ENCODE measurements at places on chromosomes 1 and 21.

- DNase-seq, result no peak
Observed at GRCh38 chr1:183278739-183279591, 92.9 kb downstream of the LAMC2 start.

GRCh38 chr21:15943009-15943666, 213.4 kb downstream of the USP25 start:
- no peak for DNase-seq

DNA sequence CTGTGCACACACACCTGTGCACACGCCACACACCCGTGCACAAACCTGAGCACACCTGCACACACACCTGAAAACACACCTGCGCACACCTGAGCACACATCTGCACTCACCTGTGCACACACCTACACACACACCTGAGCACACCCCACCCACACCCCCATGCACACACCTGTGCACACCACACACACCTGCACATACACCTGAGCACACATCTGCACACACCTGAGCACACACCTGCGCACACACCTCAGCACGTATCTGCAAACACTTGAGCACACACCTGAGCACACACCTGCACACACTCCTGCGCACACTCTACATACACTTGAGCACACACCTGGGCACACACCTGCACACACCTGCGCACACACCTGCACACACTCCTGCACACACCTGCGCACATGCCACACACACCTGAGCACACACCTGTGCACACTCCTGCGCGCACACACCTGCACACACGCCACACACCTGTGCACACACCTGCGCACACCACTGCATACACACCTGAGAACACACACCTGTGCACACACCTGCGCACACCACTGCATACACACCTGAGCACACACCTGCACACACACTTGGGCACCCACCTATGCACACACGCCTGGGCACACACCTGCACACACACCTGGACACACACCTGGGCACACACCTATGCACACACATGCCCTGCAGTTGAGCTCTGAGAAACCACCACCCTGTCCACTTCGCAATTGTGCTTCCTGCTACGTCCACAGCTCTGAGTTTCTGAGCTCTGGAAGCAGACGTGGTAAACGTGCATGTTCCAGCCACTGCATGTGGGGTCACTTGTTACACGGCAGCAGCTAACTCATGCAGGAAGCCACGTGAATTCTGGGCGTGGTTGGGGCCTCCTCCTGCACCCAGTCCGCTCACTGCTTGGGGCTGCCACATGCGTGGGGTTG, 8.0 kb upstream of the C1orf159 start:
- DNase-seq, result peak; percentile 42

- no peak for DNase-seq
Observed at GRCh38 chr1:186858923-186859322, 30.2 kb downstream of the PLA2G4A start.

DNA sequence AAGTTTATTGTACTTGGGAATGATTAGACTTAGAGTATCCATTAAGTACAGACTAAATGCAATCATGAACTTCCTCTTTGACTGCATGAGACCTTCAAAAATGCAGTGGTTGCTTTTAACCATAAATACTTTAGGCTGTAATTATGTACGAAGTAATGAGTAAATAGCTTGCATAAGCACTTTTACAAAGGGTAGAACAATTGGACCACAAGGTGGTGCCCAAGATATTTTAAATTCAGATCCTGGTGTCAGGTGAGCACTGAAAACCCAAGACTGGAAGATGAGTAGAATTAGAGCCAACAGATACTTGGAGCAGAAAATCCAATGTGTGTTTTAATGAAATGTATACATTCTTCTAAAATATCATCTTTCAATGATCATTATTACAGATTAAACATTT, 43.4 kb upstream of the RHOU start:
- DNase-seq, result no peak

DNA sequence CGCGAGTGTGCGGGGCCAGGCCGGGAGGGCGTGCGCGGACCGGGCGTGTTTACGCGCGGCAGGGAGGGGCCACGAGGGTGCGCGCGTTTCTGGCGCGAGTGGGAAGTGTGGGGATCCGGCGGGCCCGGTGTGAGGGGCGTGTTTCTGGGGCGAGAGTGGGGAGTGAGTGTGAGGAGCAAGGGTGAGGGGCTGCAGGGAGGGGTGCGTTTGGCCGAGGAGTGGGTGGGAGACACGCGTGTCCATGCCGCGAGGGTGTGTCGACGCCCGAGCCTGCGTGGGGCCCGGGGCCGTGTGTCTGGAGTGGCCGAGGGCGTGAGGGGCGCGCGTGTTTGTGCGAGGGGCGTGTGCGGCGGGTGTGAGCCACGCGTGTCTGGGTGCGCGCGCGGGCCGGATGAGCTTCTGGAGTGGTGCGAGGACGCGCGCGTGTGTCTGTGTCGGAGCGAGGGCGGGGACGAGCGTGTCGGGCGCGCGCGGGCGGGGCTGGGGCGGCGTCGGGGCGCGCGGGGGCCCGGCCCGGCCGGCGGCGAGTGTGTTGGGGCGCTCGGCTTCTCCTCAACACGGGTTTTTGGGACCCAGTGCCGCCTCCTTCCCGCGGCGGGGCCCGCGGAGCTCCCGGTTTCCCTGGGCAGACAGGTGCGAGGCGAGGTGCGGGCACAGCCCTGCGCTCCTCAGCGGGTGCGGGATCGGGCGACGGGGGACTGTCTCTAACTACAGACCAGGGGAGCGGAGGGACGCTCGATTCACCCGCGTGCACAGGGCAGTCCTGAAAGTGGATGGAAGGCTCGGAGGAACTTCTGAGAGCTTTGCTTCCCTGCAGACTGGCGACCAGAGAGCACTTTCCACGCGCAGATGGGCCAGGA, 65.8 kb upstream of the VAMP3 start:
- no peak for DNase-seq

GRCh38 chr1:234498448-234499118, 19.6 kb upstream of the TARBP1 start:
- no peak for DNase-seq

DNA sequence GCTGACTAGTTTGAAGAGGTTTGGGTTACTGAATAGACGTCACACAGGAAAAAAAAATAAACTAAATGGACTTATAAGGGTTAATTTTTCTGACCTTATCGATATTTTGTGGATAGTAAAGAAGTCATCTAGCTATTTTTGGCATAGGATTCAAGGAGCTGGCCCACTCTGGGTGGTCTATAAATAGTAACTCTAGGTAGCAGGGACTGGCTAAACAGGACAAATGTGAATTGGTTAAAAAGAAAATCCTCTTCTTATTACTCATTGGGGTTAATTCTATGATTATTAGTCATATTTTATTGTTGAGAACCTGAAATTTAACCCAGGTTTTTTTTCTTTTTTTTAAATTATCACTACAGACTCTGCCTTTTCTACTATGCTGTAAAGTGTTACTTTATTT, 61.7 kb downstream of the ATF6 start:
- DNase-seq, result no peak

DNA sequence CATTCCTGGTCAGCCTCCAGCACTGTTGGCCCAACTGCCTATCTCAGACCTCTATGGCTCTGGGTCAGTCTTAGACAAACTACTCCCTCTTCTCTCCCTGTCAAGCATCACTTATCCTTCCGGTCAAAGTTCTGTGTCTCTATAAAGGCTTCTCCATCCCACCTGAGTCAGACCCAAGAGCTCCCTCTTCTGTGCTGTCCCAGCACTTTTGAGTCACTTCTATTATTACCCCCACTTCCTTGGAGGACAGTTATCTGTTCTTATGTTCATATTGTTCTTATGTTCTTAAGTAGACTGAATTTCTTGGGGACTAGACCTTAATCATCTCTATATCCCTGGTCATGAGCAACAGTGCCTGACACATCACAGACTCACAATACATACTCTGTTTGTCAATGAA, 29.2 kb upstream of the IL10 start:
- DNase-seq, result no peak

DNA sequence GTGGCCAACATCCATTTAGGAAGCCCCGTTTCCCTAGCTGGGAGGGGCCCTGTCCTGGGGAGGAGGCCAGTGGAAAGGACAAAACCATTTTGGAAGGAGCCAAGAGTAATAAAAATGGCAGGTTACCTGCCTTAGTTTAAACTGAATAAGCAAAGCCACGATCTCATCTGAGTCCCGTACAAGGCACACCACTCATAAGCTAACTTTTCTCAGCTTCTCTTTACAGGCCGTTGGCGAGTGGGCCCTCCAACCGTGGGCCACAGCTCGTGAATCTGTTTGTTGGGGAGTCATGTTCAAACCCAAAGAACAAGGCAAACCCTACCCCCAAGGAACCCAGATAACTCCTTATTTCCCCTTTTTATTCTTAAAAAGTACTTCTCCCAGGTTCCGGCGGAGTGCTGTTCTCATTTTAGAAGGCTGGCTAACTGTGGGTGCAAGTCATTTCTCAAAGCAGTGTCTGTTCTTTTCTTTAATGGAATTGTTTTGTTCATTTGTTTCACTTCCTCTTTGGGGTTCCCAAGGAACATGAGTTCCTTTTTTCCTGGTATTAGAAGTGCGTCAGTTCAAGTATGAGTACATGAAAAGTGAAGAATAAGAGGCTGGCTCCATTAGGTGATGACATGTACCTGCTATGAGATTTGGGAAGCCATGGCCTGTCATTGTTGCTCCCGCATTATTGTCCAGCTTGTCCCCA, 89.0 kb downstream of the PSMG1 start:
- no peak for DNase-seq

- no peak for DNase-seq
Observed at GRCh38 chr1:36352125-36352909, 28.9 kb upstream of the EVA1B start.

- DNase-seq, result no peak
Observed at GRCh38 chr1:2529784-2530512, at the start of gene HES5. Gene HES5, minus strand, starts transcription at chr1:2530263. Its CDS starts 99 bp downstream, at chr1:2530164.

- no peak for DNase-seq
Observed at GRCh38 chr1:243364330-243364729, 108.5 kb downstream of the SDCCAG8 start.

DNA sequence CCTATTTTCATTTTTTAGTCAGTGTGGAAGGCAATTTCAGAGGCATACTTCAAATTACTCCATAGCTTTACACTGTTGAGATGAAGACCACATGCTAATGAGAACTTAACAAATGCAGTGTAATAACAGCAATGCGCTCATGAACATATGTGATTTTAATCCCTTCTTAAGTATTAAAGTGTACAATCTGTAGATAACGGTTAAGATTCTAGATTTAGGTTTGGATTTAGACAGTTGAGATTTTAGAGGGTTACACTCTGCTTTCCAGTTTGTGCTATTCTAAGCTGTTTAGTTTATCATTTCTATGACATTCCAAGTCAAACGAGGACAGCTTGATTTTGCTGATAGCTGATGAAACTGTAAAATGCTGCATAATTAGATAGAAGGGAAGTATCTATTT, 257.8 kb upstream of the CHRM3 start:
- DNase-seq, result no peak

- no peak for DNase-seq
Observed at GRCh38 chr1:236541710-236542109, 17.9 kb downstream of the LGALS8 start.

GRCh38 chr1:91708691-91709090, 177.3 kb downstream of the TGFBR3 start:
- no peak for DNase-seq

GRCh38 chr1:109765483-109765815, 1.7 kb upstream of the EPS8L3 start:
- DNase-seq, result no peak

GRCh38 chr21:27734146-27734545, 767.3 kb upstream of the ADAMTS5 start:
- no peak for DNase-seq

GRCh38 chr1:218485241-218485928, 140.2 kb downstream of the TGFB2 start:
- no peak for DNase-seq

GRCh38 chr1:9590945-9591668, 2.4 kb downstream of the TMEM201 start:
- no peak for DNase-seq

- no peak for DNase-seq
Observed at GRCh38 chr1:153217212-153217611, at the start of gene PRR9. Gene PRR9, plus strand, starts transcription at chr1:153217584. Its CDS starts 561 bp downstream, at chr1:153218145.

GRCh38 chr1:61115436-61115835, 33.1 kb downstream of the NFIA start:
- DNase-seq, result no peak

DNA sequence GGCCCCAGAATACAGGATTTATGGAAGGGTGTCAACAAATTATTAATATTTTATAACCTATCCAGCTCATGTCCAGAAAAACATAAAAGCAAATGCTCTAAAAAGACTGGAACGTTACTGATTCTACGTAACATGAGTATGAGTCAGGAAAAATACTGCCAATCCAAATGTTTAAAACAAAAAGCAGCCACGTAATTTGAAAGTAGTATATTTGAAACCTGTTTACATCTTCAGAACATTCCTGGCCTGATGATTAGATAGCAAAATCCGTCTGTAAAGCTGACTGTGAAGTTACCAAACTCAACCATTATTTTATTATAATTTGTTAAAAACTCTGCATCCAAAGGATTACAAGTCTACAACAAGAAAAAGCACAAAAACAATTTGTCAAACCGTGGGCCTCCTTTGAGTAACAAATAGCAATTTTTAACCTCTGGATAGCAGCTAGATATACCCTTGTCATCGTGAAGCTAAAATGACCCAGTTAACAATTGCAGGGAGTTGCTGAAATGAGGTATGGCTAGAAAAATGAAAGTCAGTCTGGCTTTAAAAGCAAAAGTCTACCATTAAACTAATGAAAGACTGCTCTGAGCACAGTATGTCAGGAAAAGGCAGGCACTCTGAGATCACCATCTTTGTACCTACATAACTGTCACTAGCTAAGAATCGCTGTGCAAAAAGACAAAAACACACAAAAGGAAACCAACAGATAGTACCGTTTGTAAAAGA, 1.2 kb downstream of the UBR4 start:
- DNase-seq, result no peak

DNA sequence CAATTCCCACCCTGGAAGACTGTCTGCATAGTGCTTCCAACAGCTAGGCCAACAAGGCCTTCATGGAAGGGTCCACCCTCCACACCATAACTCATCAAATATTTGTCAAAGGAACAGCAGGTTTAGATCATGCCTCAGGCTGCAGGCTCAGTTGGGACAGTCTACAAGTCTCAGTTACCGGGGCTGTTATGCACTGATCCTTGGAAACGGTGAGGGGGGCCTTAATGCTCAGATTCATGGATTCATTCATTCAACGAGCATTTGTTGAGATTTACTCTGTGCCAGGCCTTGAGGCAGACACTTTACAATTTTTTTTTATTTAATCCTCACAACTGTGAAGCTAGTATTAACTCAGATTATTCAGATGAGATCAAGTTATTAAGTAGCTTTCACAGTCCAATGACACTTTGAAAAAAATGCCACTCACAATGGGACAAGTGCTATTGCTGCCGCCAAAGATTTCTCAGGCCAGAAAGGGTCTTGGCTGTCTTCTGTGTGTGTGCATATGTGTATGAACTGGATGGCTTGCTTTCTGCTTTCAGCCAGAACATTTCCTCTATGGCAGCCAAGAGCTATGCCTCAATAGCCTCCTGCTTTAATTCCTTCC, 8.9 kb upstream of the C1orf216 start:
- DNase-seq, result no peak

GRCh38 chr21:37815893-37816292, 100.4 kb downstream of the KCNJ6 start:
- no peak for DNase-seq

All from left hindlimb (tissue), 1 donor.